Stimulated activated CD4-positive, alpha-beta T cell treated with anti-CD3 and anti-CD28 coated beads, Interleukin-1b, Interleukin-23, amount 100 ng/mL, for 4 hours (primary cell): ENCODE measurements at places on chromosomes 1 and 21.
A peak's percentile ranks its signal among the peaks of the same experiment; 100 is the strongest.

DNA sequence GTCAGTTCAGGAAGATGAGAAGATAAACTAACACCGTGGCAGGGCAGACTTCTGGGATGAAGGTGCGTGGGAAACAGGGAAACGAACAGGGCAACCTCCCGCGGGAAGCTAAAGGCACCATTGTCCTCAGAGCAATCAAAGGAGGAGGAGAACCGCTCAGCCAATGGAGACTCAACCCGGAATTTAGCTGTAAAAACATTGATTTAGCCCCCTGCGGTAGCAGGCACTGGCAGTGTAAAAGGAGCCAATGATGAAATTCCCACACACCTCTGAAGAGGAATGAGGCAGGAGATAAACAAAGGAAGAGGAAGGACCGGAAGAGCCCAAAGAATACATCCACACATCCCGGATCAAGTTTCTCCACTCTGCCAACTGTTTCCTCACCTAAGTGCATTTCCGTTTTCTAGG is 19.5 kb downstream of the HLCS start:
- DNase-seq = no peak

DNA sequence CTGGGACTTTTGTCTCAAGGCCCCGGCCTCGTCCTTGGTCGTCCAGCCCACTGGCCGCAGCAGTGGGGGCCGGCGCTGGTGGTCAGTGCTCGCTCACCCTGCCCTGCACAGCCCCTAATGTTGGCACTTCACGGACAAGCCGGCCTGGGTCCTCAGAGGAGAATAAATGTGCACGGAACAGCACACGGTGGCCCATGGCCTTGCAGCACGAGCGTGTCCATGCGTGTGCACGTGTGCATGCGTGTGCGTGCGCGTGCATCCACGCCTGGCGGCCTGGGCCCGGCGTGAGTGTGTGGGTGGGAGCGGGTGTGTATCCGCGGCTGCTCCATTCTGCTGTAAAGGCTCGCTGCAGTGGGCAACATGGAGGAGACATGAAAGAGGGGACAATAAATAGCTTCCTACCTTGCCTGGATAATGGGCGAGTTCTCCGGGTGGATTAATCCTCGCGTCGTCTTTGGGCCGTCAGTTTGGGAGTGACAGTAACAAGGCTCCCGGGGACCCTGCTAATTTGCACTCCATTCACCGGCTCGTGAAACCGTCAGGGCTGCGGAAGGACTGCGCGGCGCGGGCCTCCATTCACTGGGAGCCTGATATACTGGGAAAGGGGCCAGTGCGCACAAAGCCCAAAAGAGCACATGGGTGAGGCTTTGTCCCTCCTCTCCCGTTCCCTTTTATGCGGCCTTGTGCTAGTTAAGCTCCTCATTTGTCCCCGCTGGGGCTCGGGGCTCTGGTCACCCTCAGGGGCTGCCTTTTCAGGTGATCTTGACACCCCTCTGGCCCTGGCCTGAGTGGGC is 142.8 kb downstream of the PRDM16 start:
- DNase-seq = no peak

GRCh38 chr21:40685141-40685540 is 161.8 kb downstream of the DSCAM start:
- no peak for DNase-seq

- no peak for DNase-seq
Measured at GRCh38 chr1:41340655-41341364, 20.4 kb upstream of the FOXO6 start.

- DNase-seq = peak; percentile 68
Measured at GRCh38 chr1:50968158-50968820, 1.8 kb upstream of the CDKN2C start.

DNA sequence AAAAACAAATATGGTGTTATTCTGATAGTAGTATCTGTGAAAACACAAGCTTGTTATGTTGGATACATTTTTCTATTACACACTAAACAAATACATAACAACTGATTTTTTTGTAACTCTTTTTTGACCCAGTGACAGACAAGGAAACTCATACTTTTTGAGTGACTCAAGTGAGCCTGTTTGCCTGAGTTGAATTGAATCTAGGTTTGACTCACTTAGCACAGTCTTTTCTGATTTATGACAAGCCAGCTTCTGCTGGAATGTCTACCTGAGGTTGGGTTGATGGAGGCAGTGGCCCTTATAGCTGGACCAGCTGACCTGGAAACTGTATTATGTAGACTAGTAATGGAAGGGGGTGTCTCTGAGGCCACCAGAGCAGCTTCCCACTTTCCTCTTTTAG is 4.2 kb upstream of the CLCA4 start:
- no peak for DNase-seq

- DNase-seq = no peak
Measured at GRCh38 chr1:71307451-71307850, 226.6 kb upstream of the ZRANB2 start.

DNA sequence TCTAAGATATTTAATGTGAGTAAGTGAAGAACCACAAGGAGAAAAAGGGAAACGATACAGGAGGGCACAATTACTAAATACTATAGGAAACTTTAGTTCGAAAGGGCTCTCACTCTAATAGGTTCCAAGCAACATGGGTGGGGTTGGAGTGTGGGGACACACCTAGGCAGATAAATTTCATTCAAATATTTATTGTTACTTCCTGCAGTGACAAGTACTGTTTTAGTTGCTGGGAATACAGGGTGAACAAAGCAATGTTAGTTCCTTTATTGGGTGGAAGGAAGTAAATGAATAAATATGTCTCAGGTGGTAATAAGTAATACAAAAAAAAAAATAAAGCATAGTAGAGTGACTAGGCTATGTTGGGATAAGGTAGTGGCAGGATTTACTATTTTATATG is 73.2 kb upstream of the B3GALT2 start:
- no peak for DNase-seq

- DNase-seq = no peak
Measured at GRCh38 chr1:225670806-225671733, 18.1 kb upstream of the ENAH start.

GRCh38 chr1:4673494-4673893 is 19.1 kb downstream of the AJAP1 start:
- DNase-seq = no peak

GRCh38 chr1:168799927-168800605 is 71.1 kb upstream of the DPT start:
- DNase-seq = no peak

GRCh38 chr1:175687622-175688415 is 55.6 kb downstream of the TNR start:
- DNase-seq = no peak

GRCh38 chr1:111878091-111878490 is 111.4 kb downstream of the KCND3 start:
- DNase-seq = no peak

DNA sequence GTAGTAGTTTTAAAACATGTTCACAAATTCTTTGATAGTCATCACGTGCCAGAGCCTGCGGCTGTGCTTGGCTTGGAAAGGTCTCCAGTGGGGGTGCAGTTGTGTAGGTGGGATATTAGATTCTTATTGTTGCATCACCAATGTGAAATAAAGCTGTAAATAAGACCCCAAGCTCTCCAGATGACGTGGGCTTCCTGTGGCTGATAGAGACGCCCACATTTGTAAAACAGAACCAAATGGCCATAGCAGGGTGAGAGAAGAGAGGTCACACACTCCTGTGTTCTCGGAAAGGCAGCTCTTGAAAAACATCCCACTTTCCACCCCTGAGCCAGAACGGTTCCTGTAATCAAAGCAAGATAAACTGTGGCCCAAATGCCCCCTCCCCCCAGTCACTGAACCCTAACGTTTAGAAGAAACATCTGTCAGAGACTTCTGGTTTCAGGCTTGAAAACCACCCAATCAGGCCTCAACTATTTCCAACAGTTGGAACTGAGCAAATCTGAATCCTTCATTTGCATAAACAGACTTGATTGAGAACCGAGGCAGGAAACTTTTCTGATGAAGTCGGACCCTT is 6.6 kb upstream of the NTPCR start:
- no peak for DNase-seq

GRCh38 chr1:201603613-201604232 is 64.8 kb downstream of the NAV1 start:
- no peak for DNase-seq

- no peak for DNase-seq
Measured at GRCh38 chr1:18473195-18473815, 7.4 kb upstream of the KLHDC7A start.

GRCh38 chr1:110449661-110450651 is 993 bp upstream of the PROK1 start:
- DNase-seq = no peak

DNA sequence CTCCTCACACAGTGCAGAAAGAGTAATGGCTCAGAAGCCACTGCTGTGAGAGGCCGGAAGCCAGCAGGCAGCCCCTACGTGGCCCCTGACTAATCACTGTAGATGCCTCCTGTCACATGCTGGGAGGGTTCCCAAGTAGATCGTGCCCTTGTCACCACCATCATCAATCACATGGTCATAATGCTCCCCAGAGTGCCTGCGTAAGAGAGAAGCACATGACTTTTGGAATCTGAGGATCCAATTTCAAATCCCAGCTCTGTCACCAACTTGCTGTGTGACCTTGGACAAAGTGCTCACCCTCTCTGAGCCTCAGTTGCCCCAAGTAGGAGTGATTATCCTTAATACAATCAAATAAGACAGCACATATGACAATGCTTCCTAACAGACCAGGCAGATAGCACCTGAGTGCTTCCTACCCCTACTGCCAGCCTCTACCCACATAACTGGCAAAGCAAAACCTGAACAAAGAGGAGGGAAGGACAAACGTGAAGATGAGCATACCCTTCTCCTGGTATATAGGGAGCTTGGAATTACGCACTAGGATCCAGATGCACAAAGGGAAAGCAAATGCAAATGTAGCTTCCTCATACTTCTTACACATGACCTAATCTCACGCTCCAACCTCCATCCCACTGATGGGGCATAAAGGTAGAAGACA is 65.7 kb downstream of the SDC3 start:
- no peak for DNase-seq

- peak; percentile 9 for DNase-seq
Measured at GRCh38 chr21:46098303-46099141, 610 bp downstream of the COL6A2 start.

DNA sequence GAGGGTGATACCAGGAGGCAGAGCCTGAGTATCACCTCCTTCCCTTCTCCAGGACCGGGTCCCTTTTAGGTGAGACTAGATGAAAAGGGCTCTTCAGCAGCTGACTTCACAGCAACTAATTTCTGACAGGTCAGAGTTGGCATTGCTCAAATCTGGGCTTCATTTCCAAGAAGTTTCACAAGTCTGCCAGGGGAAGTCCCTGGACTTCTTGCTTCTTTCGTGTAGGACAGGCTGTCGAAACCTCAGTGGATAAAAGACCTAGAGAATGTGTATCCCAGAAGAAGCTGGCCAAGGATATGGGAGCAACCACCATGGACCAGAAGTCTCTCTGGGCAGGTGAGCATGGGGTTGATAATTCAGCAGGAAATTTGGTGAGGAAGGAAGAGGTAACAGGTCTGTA is at the start of gene CHI3L2:
TSS of gene CHI3L2 (plus strand) at position 280 of the 400 bp plus-strand sequence. CDS start at position 297, 17 bp downstream.
- DNase-seq = no peak

DNA sequence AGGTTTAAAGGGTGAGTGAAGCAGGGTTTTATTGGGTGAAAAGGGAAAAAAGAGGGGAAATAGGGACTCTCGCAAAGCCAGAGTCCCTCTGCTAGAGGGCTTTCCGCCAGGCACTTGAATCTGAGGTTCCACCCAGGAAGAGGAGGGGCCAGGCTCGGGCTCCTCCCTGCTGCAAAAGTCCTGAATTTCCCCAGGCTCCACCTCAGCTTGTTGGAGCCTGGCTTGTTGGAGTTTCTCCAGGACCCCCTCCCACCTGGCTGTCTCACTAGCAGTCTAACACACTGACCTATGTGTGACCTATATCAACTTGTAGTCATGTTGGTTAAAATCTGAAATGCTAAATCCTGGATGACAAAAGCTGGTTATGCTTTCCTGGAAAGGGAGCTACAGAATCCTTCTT is 25.5 kb downstream of the GBP2 start:
- DNase-seq = no peak

DNA sequence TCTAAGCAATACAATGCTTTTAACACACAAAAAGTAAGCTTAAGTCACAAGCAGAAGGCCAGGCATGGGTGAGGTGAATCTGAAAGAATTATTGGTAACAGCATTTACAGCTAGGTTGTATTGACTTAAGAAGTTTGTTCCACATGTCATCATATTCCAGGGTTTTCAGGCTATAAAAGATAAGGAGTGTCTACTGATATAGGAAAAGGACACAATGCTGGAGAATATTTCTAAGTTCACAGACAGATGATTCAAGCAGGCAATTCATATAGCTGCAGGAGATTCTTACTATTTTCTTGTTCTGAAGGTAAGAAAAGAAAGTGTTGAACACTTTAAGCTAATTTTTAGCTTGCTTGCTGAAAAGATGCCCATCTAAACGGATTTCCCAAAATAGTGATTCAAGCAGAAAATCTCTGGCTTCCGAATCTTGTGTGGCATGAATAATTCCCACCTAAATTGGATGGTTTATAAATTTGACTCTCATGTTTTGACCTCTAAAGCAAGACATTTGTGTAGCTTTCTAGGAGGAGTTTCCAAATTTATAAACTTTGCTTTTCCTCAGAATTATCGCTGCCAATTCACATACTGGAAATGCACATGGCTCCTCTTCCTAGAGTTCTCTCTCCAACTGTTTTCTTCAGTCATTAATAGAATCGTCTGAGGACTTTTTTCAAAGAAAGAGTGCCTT is 95.6 kb upstream of the LBR start:
- DNase-seq = no peak

- DNase-seq = no peak
Measured at GRCh38 chr1:22254756-22255155, 111.9 kb upstream of the WNT4 start.

DNA sequence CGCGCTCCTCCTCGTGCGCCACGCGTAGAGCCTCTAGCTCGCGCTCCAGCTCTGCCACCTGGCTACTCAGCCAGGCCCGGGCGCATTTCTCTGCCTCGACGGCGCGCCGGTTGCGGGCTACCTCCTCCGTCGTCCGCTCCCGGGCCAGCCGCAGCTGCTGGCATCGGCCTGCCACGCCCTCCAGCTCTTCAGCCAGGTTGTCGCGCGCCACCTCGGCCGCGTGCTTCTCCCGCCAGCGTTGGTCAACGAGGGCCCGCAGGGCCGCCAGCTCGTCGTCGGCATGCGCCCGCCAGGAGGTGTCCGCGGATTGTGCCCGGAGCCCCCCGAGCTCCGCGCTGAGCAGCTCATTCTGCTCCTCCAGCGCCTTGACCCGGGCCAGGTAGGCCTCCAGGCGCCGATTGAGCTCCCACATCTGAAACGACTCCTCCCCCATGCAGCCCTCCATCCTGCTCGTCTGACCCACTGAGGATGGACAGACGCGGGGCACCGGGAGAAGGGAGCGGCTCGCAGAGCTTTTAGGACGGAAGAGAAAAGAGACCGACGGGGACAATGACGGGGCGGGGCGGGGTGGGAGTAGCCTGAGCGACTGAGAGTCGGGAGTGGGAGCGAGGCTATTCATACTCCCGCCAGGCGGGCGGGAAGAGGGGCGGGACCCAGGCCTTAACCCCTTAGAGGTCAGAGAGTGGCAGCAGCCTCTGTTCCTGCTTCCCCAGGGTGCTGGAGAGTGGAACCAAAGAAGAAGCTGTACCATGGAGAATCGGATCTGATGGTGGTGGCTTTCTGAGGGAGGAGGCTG is at the start of gene NES:
TSS of gene NES (minus strand) at position 588 of the 796 bp plus-strand sequence. CDS start at position 445, 143 bp downstream.
- no peak for DNase-seq

GRCh38 chr21:46326110-46326703 is 2.3 kb downstream of the PCNT start:
- no peak for DNase-seq

GRCh38 chr1:86061551-86061990 is 95.0 kb downstream of the COL24A1 start:
- DNase-seq = no peak
